ENCODE measurements at places on chromosomes 12 and 14. TPM values are rescaled to one million over a fixed set of nuclear protein-coding genes. Genes with fewer than 3 reads are reported as not detected.

Gene DHRS2
- total RNA-seq: not detected

Gene OR9K2
- not detected for total RNA-seq

Gene OR6C2
- not detected for total RNA-seq

Gene PGF
- 7.3 TPM for total RNA-seq

Gene HIGD1C
- total RNA-seq: not detected

Gene RNFT2
- 2.8 TPM for total RNA-seq

Gene NPAS3
- 0.19 TPM for total RNA-seq

Gene TGFB3
- 7.4 TPM for total RNA-seq

Gene OR4E2
- not detected for total RNA-seq

Data from Peyer's patch (tissue), 4 donors.